B cell (primary cell): ENCODE measurements at places on chromosomes 6 and 20. TPM values are rescaled to one million over a fixed set of nuclear protein-coding genes. Genes with fewer than 3 reads are reported as not detected.

The TMC2 gene
- total RNA-seq = not detected in 2 replicates

The TNNC2 gene
- total RNA-seq = 0.46 TPM in 1 of 2 replicates, not detected in the other

The RBPJL gene
- not detected in 2 replicates for total RNA-seq

The ZC3H12D gene
- total RNA-seq = 190 and 215 TPM in 2 replicates

The AVP gene
- total RNA-seq = 4.5 and 7.0 TPM in 2 replicates

The CLPSL1 gene
- not detected in 2 replicates for total RNA-seq
